ENCODE measurements at places on chromosomes 11 and 22.

DNA sequence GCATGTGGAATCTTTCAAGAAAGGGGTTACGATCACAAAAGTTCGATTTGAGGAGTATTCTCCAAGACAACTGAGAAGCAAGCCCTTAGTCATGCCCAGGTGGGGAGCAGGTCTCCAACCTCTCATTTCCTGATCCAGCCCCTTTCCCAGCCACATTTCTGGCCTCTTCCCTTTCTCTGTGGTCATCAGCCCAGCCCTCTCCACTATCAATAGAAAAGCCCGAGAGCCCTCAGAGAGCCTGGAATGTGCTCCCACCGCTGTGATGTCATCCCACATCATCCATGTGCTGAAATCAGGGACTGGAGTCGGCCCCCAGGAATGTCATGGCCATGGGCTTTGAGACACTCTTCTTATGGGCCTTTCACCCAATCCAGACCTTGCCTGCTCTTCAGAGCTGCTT, 62.6 kb downstream of the KCNJ1 start:
- no peak for DNase-seq

DNA sequence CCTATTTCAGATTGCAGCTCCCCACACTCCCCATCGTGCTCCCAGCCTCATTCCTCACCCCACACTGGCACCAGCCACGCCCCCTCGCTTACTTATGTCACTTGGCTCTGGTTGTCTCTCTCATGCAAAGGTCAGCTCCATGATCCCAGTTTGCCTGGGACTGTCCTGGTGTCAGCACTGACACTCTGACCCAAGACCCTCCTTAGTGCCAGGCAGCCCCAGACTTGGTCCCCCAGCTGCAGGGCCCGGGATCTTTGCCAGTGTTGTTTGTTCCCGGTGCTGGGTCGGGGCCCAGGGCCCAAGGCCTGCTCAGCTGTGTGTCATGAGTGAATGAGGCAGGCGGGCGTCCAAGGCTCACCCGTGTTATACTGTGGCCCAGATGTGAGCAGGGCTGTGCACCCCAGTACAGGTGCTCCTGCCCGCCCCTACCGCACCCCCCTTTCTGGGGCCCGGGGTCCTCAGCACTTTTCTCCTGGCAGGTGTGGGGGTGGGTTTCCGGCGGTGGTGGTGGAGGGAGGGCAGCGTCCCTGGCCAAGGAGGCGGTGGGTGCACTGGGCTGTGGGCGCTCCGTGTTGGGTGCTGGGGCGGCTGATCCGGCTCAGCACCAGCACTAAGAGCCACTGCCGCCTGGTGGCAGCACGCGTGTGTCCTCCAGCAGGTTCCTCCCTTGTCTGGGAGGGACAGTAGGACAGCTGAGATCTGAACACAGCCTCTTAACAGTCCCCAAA, 19.5 kb downstream of the IL17REL start:
- peak; percentile 52 for DNase-seq

DNA sequence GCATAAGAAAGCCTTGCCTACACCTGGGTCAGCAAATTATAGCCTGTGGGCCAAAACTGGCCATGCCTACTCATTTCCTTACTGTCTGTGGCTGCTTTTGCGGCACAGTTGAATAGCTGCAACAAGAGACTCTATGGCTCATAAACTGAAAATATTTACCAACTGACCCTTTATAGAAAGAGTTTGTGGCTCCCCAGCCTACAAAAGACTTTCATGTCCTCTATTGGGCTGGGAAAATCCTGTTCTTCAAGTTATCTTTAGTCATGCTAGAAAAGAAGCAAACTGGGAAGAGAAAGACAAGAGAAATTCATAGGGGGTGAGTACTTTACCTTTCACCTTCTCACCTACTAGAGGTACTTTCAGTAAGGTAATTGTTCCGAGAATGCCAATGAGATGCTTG, 175.1 kb downstream of the SWAP70 start:
- no peak for DNase-seq

GRCh38 chr11:128437136-128437535, 150.2 kb downstream of the ETS1 start:
- DNase-seq, result no peak

GRCh38 chr11:17350455-17351171, 987 bp upstream of the NCR3LG1 start:
- DNase-seq, result no peak

- DNase-seq, result no peak
These were observed 44.7 kb downstream of the TMEM123 start for GRCh38 chr11:102407901-102408300.

GRCh38 chr11:124823512-124824376, 23.5 kb upstream of the MSANTD2 start:
- no peak for DNase-seq

All from caudate nucleus (tissue), 63 donors.